SK-N-SH (cell line): ENCODE measurements at places on chromosomes 1 and 21. TPM values are rescaled to one million over a fixed set of nuclear protein-coding genes. Genes with fewer than 3 reads are reported as not detected.

The FRRS1 gene
- polyA plus RNA-seq: 1.9 and 2.7 TPM in 2 replicates

The C8B gene
- not detected in 2 replicates for polyA plus RNA-seq

The DENND4B gene
- 27.3 and 29.6 TPM in 2 replicates for polyA plus RNA-seq

The ETV3L gene
- not detected in 2 replicates for polyA plus RNA-seq

The CFHR1 gene
- 0.23 and 0.31 TPM in 2 replicates for polyA plus RNA-seq

The PACC1 gene
- 23.1 and 34.8 TPM in 2 replicates for polyA plus RNA-seq

The ADORA1 gene
- 3.2 and 4.8 TPM in 2 replicates for polyA plus RNA-seq

The ABCG1 gene
- polyA plus RNA-seq: 0.07 and 0.11 TPM in 2 replicates

The TBCE gene
- polyA plus RNA-seq: 18.3 and 26.2 TPM in 2 replicates

The INAVA gene
- 0.08 and 0.12 TPM in 2 replicates for polyA plus RNA-seq

The ZC3H11A gene
- polyA plus RNA-seq: 38.0 and 49.6 TPM in 2 replicates

The GBP7 gene
- not detected in 2 replicates for polyA plus RNA-seq

The ZNHIT6 gene
- 7.7 and 10.1 TPM in 2 replicates for polyA plus RNA-seq

The NHLH1 gene
- polyA plus RNA-seq: 0.16 and 0.18 TPM in 2 replicates

The F3 gene
- polyA plus RNA-seq: 1.8 and 2.5 TPM in 2 replicates

The NGF gene
- polyA plus RNA-seq: 53.7 and 75.8 TPM in 2 replicates

The TAGLN2 gene
- 625 and 646 TPM in 2 replicates for polyA plus RNA-seq

The CLIC6 gene
- polyA plus RNA-seq: 0.03 and 0.08 TPM in 2 replicates

The UTS2 gene
- 0.13 TPM in 1 of 2 replicates, not detected in the other for polyA plus RNA-seq

The FAM72B gene
- 5.1 and 6.0 TPM in 2 replicates for polyA plus RNA-seq

The TMEM82 gene
- not detected in 2 replicates for polyA plus RNA-seq

The OR2T2 gene
- polyA plus RNA-seq: not detected in 2 replicates

The C1orf115 gene
- 4.0 and 4.2 TPM in 2 replicates for polyA plus RNA-seq

The TMEM51 gene
- polyA plus RNA-seq: 20.5 and 25.6 TPM in 2 replicates

The CDCA8 gene
- 18.9 and 22.9 TPM in 2 replicates for polyA plus RNA-seq

The PDC gene
- not detected in 2 replicates for polyA plus RNA-seq

The CITED4 gene
- 5.9 and 10.1 TPM in 2 replicates for polyA plus RNA-seq

The TCHH gene
- not detected in 2 replicates for polyA plus RNA-seq

The SPRR2D gene
- polyA plus RNA-seq: not detected in 2 replicates

The DNAJC16 gene
- 8.4 and 13.7 TPM in 2 replicates for polyA plus RNA-seq

The ORC1 gene
- 4.9 and 5.2 TPM in 2 replicates for polyA plus RNA-seq

The MAST2 gene
- polyA plus RNA-seq: 53.4 and 69.0 TPM in 2 replicates

The HCN3 gene
- polyA plus RNA-seq: 9.7 and 10.1 TPM in 2 replicates

The PSMG1 gene
- 39.2 and 39.6 TPM in 2 replicates for polyA plus RNA-seq

The SPATA45 gene
- 0.24 TPM in 1 of 2 replicates, not detected in the other for polyA plus RNA-seq

The ADCY10 gene
- polyA plus RNA-seq: 0.10 and 0.15 TPM in 2 replicates

The G0S2 gene
- 32.5 and 43.2 TPM in 2 replicates for polyA plus RNA-seq

The TFAP2E gene
- 0.59 and 0.68 TPM in 2 replicates for polyA plus RNA-seq

The COL6A1 gene
- 37.3 and 107 TPM in 2 replicates for polyA plus RNA-seq

The TNFSF18 gene
- polyA plus RNA-seq: 1.2 and 2.8 TPM in 2 replicates

The EPHA2 gene
- polyA plus RNA-seq: 82.2 and 126 TPM in 2 replicates

The RIT1 gene
- 28.8 and 35.3 TPM in 2 replicates for polyA plus RNA-seq

The ANGPTL3 gene
- not detected in 2 replicates for polyA plus RNA-seq

The PAQR6 gene
- polyA plus RNA-seq: 2.4 and 3.5 TPM in 2 replicates

The CD1E gene
- not detected in 2 replicates for polyA plus RNA-seq

The FCGR3A gene
- polyA plus RNA-seq: not detected in 2 replicates

The NR5A2 gene
- polyA plus RNA-seq: not detected in 2 replicates

The HNRNPCL4 gene
- polyA plus RNA-seq: not detected in 2 replicates

The MTARC2 gene
- polyA plus RNA-seq: 6.0 and 6.1 TPM in 2 replicates

The TTC34 gene
- polyA plus RNA-seq: 0.16 TPM in 2 replicates

The EXO1 gene
- 3.9 and 4.6 TPM in 2 replicates for polyA plus RNA-seq

The CGN gene
- 0.36 and 0.44 TPM in 2 replicates for polyA plus RNA-seq

The SLC25A33 gene
- polyA plus RNA-seq: 4.8 and 5.0 TPM in 2 replicates

The CDC7 gene
- polyA plus RNA-seq: 2.6 TPM in 2 replicates
